ENCODE measurements at places on chromosomes 1 and 21. TPM values are rescaled to one million over a fixed set of nuclear protein-coding genes. Genes with fewer than 3 reads are reported as not detected.

GRCh38 chr1:41784531-41785274, 134.0 kb downstream of the HIVEP3 start:
- no peak for DNase-seq
- no peak overlapping the region for H3K4me3 ChIP-seq
- no peak overlapping the region for H3K27ac ChIP-seq
- peaks cover 35% of the 10 kb centered on the region for H3K4me1 ChIP-seq

DNA sequence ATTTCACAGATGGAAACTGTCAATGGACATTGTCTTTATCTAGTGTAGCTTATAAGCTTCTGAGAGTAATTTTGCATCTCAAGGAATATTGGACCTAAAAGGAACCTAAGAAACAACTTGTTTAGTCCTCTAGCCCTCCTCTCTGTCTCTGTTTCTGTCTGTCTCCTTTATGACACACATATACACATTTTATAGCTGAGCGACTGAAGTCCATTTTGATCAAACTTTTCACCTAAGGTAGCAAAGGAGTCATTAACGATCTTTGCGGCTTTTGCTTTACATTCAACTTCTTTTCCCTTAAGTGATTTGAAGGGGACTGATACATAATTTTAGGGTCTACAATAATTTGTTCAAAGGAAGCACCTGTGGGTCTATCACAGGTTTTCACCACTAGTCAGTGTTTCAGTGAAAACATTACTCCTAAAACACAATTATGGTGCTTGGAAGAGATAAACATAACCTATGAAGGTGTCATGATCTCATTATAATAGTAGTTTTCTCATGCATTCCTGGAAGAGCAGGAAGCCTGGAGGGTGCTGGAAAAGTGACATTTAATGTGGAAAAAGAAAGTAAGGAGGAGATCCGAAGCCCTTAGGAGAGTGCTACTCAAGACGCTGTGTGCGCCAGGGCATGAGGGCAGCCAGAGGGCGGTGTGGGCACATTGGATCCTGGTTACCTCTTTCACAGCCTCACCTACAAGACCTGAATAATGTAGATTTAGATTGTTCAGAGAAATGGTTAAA, 248.6 kb downstream of the DNM3 start:
- H3K4me3 ChIP-seq = no peak overlapping the region
- H3K27me3 ChIP-seq = no peaks in the 10 kb centered on the region
- H3K36me3 ChIP-seq = no peaks in the 10 kb centered on the region
- H3K4me1 ChIP-seq = no peaks in the 10 kb centered on the region
- no peak for DNase-seq
- no peak overlapping the region for H3K27ac ChIP-seq

GRCh38 chr1:34603594-34603993, 151.3 kb upstream of the GJB5 start:
- H3K27ac ChIP-seq = no peak overlapping the region
- H3K4me1 ChIP-seq = no peaks in the 10 kb centered on the region
- H3K4me3 ChIP-seq = no peak overlapping the region
- H3K27me3 ChIP-seq = peaks cover 44% of the 10 kb centered on the region
- H3K36me3 ChIP-seq = no peaks in the 10 kb centered on the region

GRCh38 chr1:46547481-46548383, 3.7 kb downstream of the KNCN start:
- H3K4me1 ChIP-seq = no peaks in the 10 kb centered on the region
- no peak overlapping the region for H3K4me3 ChIP-seq
- DNase-seq = peak; percentile 32
- no peak overlapping the region for H3K27ac ChIP-seq
- H3K27me3 ChIP-seq = peaks cover 22% of the 10 kb centered on the region

The ZNF669 gene
- total RNA-seq = 7.0 TPM

DNA sequence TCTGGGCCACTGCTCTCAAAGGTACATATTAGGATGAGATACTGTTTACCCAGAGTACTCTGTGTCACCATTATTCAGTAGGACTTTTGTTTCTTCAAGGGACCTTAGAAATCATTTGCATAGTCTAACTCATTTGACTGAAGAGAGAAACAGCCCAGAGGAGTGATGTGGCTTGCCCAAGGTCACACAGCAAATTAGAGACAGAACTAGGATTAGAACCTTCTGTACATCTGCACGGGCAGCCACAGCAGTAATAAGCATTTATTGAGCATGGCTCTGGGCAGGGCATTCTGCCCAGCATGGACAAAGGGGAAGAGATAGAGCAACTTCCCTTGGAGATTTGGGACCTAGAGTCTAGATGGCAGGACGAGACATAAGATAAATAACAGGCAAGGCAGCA, 5.7 kb upstream of the NHLH1 start:
- no peaks in the 10 kb centered on the region for H3K4me1 ChIP-seq
- no peak for DNase-seq

DNA sequence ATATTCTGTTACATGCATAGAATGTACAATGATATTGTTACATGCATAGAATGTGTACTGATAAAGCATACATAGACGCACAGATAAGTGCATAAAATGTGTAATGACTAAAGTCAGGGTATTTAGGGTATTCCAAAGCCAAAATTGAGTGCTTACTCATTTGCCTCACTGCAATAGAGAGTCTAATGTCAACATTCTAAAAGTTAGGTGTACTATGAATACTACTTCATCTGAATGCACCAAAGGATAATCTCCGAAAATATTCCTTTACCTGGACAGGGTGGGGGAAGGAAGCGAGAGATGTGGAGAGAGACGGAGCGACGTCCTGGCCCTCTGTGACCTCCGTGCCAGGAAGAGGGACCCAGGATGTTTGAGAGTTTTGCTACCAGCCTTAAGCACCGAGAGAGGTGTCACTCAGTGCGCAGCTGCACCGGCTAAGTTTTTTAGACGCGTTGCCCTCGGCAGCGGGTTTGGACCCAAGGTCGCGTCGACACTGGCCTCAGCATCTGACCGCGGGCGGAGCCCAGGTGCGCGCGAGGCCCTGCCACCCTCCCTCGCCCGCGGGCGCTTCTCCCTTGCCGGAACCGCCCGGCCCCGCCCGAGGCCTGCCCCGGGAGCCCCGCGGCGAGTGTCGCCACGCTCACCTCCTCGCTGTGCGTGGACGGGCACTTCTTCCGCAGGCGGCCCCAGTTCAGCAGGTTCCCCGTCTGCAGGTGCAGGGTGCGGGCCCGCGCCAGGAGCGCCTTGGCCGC, 660 bp downstream of the GCLM start:
- H3K4me1 ChIP-seq = peaks cover 41% of the 10 kb centered on the region
- H3K4me3 ChIP-seq = peak overlapping the region; percentile 68
- peaks cover 36% of the 10 kb centered on the region for H3K36me3 ChIP-seq
- H3K27ac ChIP-seq = peak overlapping the region; percentile 80

DNA sequence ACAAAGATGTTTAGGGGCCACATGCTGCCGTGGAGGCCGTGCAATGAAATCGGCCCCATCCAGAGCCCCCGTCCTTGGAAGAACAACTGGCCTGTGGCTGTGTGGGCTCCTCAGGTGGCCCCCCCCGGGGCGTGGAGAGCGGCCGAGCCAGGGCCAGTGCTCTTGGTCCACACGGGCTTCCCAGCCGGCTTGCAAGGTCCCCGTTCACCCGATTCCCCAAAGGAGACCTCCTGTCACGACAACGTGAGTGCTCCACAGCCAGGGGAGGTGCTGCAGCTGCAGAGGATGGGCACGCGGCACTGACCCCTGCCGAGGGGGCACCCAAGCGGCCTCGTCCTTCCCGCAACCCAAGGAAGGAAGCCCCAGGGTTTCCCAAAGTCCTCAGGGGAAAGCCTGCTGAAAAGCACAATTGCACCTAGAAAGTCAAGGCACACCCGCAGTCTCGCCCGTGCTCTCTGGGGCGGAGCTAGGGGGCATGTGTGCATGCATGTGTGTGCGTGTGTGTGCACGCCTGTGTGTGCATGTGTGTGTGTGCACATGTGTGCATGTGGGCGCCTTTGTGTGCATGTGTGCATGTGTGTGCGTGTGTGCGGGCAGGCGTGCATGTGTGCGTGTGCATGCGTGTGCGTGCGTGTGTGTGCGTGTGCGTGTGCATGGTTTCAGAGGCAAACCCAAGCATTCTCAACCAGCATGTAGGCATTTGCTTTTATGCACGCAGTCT, 48.2 kb downstream of the SLX9 start:
- H3K27ac ChIP-seq = no peak overlapping the region
- no peak for DNase-seq
- H3K27me3 ChIP-seq = no peaks in the 10 kb centered on the region

The B3GALT5 gene
- total RNA-seq = 0.09 TPM

The GSTM4 gene
- 38.8 TPM for total RNA-seq

The HTR1D gene
- total RNA-seq = 17.1 TPM

DNA sequence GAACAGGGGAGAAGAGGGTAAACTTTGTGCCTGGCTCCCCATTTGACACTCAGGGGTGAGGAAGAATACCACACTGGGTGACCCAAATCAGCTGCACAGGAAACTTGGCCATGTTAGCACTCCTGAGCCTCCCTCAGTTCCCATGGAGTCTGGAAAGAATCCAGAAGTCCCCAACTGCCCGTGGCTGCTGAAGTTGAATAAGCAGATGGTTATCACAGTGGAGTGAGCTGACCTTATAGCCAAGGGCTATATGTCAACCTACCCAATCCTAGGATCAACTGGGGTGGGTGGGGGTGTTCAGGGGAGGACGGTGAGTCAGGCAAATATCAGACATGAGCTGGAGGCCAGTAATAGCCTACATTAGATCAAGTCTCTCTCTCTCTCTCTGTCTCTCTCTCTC, 20.4 kb downstream of the KCNH1 start:
- no peak for DNase-seq
- H3K36me3 ChIP-seq = no peaks in the 10 kb centered on the region
- no peaks in the 10 kb centered on the region for H3K4me1 ChIP-seq
- no peak overlapping the region for H3K4me3 ChIP-seq

GRCh38 chr1:6538956-6539355, 15.4 kb downstream of the NOL9 start:
- no peaks in the 10 kb centered on the region for H3K4me1 ChIP-seq
- DNase-seq = no peak
- H3K4me3 ChIP-seq = no peak overlapping the region
- H3K27ac ChIP-seq = no peak overlapping the region
- H3K36me3 ChIP-seq = no peaks in the 10 kb centered on the region

Data from PC-9 (cell line).